GM06990 (cell line): ENCODE measurements at places on chromosomes 7 and 10.

DNA sequence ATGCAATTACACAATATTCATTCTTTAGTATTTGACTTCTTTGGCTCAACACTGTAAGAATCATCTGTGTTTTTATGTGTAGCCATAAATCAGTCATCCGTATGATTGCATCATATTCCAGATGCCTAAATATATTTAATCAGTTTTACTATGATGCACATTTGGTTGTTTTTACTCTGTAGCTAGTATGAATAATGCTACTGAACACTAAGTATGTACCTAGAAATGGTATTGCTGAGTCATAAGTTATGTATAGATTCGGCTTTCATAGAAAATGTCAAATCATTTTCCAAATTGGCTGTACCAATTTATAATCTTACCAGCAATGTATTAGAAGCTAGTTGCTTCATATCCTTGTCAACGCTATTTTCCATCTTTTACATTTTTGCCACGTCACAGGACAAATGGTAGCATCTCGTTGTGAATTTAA lies 197.3 kb upstream of the PLXNA4 start:
- DNase-seq = no peak

GRCh38 chr7:49308787-49309186 lies 384.4 kb downstream of the CDC14C start:
- no peak for DNase-seq

- no peak for DNase-seq
Observed at GRCh38 chr10:132707121-132707775, 78.7 kb downstream of the NKX6-2 start.

GRCh38 chr7:127741764-127742375 lies 89.9 kb downstream of the SND1 start:
- no peak for DNase-seq

GRCh38 chr10:72277340-72277995 lies 3.7 kb downstream of the DDIT4 start:
- no peak for DNase-seq

DNA sequence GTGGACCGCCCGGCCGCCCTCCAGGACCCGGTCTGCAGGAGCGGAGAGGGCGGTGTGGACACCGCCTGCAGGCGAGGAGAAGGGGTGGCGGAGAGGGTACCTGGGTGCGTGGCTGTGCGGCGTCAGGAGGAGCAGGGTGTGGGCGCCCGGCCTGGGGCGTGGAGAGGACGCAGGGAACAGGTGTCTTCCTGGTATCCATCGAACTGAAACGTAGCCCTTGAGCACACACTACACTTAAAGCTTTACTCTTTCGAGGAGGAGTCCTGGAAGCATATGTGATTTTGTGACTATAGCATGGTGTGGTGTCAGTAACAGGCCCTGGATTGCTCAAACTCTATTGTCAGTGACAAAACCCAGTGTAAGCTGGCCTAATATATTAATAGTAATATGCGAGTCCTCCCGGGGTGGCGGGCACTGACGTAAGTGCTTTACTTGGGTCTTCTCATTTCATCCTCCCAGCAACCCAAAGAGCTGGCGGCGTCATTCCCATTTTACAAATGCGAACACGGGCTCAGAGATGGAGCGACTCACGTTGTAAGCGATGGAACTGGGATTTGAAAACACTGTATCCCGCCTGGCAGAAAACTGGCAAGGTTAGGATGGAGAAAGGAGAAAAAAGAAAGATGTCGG lies 508 bp upstream of the TECPR1 start:
- no peak for DNase-seq

DNA sequence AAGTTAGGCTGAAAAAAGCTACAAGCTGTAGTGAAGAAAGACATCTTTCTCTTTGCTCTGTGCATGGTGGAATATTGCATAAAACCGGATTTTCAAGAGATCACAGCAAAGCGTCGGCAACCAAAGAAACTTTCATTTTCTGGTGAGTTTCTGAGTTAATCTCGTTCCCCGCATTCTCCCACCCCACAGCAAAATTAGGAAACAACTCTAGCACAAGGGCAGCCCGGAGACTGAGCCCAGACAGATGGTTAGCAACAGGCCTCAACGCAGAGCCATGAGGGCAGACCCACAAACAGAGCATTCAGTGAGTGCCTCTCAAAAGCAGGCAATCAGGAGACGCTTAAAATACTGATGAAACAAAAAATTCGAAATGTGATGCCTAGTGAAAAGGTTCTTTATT lies 396.1 kb upstream of the KLF6 start:
- DNase-seq = no peak

DNA sequence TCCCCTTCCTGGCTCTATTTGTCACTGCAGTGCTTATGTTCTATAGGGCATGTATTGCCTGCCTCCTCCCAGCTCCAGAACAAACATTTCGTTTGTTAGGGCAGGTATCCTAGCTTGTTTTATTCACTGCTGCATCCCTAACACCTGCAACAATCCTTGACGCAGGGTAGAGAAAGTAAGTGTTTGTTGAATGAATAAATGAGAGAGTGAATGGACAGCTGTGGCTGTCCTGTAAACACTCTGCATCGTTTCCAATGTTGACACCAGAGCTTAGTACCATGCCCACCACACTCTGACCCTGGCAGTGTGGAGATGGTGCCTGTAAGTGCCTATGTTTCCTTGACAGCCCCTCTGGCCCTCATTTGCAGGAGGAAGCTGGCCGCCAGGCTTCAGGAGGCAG lies 21.0 kb downstream of the MYH16 start:
- no peak for DNase-seq

DNA sequence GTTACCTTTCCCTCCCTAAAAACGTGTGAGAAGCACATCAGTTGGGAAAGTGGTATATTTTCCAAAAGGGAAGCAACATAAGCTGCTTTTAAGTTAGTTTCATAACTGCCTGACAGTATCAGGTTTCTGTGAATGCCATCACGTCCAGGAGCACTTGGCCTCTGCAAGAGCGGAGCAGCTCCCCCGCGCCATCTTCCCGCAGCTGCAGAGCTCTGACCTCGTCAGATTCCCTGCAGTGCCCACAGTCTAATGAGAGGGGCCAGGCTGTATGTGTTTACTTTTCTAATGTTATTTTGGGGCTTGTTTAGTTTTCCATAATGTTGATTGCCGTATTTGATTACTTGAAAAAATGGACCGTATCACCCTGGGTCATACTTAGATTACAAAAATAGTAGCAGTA lies 74.2 kb downstream of the MGMT start:
- no peak for DNase-seq

DNA sequence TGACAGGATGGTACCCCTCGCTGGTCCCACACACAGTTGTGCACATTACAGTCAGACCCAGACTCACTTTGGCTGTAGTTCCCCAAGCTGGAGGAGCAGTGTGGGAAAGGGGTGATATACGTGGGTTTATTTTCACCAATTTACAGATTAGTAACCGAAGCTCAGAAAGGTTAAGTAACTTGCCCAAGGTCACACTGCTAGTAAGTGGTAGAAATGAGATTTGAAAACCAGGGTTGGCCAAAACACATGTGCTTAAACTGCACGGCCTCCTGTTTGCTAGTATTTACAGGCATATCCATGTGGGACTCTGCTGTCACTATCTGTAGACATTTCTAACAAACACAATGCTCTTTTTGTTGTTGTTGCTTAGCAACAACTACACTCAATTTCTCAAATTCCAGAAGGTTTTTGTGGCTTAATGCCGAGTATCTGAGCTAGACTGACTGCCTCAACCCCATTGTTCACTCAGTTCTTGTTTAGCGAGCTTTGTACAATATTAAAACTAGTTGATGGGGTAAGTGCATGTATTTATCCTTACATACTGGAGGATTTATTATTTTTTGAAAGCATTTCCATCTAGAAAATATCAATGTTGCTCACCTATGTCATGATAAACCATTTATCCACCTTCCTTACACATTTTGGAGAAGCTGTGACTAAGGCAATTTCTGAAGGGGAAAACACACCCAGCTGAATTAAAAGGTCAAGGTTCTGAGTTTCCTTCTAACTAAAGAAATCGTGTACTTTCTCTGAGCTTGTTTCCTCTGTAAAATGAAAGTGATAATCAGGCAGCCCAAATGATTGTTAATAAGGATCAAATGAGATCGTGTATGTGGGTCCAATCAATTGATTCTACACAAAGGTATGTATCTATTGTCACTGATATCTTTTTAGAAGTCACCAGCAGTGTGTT lies 5.3 kb upstream of the TMEM139 start:
- no peak for DNase-seq

- no peak for DNase-seq
Observed at GRCh38 chr7:95478272-95479037, 7.3 kb upstream of the ASB4 start.

- DNase-seq = no peak
Observed at GRCh38 chr7:120959929-120960484, 9.4 kb downstream of the ING3 start.

GRCh38 chr7:151366880-151367222 lies 25.2 kb downstream of the NUB1 start:
- DNase-seq = no peak

GRCh38 chr7:155395176-155395797 lies 62.6 kb upstream of the EN2 start:
- DNase-seq = no peak

GRCh38 chr10:43131906-43132305 lies 6.3 kb upstream of the CSGALNACT2 start:
- DNase-seq = no peak

DNA sequence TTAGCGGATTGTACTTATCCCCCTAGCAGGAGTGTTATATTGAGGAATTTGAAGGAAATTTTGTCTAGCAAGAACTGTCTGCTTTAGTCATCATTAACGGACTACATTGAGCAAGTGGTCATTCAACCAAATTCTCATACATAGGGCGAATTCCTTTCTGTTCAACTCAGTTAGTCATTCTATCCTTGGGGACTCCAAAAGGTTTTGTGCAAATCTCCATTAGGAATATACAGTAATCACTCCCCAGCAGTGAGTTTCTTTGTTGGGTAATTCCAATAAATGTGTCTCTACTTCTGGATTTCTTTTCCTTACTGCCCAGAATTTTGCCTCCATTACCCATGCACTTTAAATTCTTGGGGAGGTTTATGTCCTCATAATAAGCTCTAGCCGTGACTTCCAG lies 51.1 kb downstream of the EPDR1 start:
- DNase-seq = no peak
